ENCODE measurements at places on chromosomes 6 and 20.

DNA sequence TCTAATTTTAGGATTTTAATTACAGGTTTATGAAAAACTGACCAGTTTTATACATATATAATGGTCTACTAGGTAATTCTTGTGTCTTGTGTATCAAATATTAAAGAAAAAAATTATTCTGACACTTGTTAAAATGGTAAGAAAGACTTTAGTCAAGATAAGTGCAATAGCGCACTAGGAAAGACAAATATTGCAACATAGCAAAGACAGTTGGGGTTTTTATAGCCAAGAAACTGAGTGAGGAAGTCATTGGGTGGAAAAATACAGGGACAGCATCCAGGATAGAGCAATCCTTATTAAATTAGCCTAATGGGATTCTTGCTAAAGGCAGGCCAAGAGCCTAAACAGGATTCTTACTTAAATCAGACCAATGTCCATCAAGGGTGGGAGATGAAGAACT is 71.1 kb downstream of the ROS1 start:
- DNase-seq, result no peak

DNA sequence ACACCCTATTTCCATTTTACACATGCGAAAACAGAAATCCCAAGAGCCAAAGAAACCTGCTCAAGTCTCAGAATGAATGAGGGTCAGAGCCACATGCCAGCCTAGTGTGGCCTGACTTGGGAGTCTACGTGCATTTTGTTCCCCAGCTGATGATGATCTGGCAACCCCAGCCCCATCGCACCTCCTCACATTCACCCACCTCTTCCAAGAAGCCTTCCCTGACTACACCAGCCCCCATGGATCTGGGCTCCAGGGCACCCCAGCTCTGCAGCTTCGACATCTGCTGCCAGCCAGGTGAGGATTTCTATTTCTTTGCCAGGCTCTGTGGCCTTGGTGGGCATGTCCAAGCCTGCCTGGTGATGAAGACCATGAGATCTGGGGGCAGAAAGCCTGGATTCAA is 41.0 kb downstream of the ANGPT4 start:
- no peak for DNase-seq

GRCh38 chr20:3911956-3912355 is 22.8 kb downstream of the PANK2 start:
- no peak for DNase-seq

GRCh38 chr20:15359056-15359455 is 1021.6 kb upstream of the FLRT3 start:
- no peak for DNase-seq

GRCh38 chr6:49550492-49551077 is at the start of gene C6orf141:
Gene C6orf141 (plus strand): TSS chr6:49550668. CDS start chr6:49550793, 125 bp downstream.
- DNase-seq, result peak; percentile 17

DNA sequence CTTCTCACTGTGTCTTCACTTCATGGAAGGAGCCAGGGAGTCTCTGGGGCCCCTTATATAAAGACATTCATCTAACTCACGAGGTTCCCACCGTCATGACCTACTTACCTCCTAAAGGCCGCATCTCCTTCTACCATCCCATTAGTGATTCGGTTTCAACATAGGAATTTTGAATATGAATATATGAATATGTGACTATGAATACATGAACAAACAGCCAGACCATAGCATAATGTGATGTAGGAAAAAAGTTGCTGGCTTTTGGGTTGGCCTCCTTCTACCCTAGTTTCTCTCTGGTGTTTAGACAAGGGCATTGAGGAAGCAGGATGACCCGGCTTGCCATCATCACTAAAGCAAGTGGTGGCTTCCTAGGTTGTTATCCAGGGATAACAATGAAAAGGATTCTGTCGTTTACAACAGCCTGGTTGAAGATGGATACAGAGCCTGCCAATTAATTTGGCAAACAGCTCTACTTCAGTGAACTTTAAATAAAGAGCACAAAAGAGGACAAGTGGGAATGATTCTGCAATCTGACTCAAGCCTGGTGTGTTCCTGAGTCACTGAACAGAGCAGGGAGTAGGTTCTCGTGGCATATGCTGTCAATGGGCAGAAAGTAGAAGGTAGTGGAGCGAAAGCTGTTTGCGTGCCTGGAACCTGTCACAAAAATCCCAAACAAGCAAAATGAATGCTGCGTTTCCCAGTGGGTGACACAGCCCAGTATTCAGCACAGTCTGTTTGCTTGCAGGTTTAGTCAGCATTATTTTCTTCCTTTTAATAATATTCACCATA is 44.0 kb upstream of the DOK5 start:
- DNase-seq, result no peak

DNA sequence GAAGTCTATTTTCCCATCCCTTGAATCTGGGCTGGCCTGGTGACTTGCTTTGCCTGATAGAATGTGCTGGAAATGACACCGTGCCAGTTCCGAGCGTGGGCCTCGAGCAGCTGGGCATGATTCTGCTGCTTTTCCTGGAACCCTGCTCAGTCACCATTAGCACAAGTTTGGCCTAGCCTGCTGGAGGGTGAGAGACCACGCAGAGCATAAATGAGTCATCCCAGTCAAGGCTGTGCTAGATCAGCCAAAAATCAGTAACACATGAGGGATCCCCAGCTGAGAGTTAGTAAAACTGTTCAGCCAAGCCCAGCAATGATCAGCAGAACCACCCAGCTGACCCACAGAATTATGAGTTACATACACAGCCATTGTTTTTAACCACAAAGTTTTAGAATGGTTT is 74.8 kb upstream of the TOP1 start:
- no peak for DNase-seq

DNA sequence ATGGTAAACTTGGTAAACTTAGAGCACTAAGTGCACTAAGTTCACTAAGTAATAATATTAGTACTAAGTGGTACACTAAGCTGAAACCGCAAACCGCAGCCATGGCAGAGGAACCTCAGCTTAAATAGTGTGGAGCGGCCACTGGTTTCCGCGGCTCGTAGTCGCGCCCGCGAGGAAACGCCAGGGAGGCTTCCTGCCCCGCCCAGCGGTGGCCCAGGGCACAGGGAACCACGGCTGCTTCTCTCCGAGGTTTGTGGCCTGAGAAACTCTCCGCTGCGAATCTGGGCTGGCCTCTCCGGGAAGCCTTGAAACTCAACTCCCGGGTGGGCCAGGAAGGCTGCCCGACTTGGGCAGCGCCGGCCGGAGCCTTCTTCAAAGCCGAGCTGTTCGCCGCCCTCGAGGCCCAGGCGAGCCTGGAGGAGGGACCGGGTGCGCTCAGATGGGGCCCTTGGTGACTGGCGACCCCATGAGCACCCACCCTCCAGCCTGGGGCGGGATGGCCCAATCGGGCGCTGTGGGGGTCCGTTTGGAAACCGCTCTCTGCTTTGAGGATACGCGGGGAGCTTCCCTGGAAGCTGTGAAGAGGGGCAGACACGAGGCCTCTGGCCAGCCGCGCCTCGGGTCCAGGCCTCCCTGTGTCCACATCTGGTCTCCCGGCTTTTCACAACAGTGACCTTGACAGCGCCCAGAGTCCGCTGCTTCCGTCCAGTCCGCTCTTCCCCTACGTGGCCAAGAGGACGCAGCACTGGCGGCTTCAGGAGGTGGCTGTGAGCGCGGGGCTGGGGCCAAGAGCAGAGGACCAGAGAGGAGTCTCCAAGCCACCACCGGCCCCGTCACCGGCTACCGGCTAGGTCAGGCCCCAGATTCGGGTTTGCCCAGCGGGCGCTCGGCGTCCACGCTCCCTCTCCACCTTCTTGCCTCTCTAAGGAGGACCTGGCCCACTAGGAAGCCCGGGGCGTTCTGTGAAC is 25.4 kb upstream of the HLA-E start:
- DNase-seq, result peak; percentile 75

GRCh38 chr6:39188571-39188970 is 40.7 kb downstream of the KCNK5 start:
- peak; percentile 22 for DNase-seq

DNA sequence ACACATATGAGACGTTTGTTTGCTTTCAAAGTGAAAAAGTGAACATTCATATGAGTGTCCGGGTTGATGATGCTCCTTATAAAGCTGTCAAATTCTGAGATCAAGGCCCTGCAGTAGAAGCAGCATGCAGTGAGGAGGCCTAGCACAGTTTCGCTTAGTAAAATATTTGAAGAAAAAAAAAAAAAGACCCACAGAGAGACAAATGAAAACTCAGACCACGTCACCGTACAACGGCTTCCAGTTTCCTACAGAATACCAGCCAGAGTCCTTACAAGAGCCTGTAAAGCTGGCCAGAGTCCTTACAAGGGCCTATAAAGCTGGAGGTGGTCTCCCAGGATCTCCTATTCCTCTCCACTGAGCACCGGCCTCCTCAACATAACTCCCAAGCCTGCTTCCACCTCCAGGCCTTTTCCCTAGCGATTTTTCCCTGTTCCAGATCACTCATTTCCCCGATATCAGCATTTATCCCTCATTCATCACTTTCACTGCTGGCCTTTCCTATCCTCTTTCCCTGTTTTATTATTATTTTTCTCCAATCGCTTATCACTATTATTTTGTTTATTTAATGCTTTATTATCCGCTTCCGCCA is 1.5 kb upstream of the HMGN4 start:
- peak; percentile 64 for DNase-seq

DNA sequence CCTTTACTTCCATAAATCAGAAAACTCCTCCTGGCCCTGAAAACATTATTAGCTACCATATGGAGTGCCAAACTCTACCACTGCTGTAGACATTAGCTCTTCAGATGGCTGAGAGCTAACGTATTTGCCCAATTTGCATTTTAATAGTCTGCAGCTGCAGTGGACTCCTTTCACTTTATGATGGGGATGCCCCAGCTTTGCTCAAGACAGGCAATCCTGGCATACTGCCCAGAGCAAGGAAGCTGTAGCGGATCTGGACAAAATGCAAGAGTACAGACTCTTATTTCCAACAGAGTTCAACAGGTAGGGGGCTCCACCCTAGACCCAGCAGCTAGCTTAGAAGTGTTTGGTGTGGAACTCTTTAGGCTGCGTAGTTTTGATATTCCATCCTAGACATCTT is 246.7 kb downstream of the FOXC1 start:
- DNase-seq, result no peak

DNA sequence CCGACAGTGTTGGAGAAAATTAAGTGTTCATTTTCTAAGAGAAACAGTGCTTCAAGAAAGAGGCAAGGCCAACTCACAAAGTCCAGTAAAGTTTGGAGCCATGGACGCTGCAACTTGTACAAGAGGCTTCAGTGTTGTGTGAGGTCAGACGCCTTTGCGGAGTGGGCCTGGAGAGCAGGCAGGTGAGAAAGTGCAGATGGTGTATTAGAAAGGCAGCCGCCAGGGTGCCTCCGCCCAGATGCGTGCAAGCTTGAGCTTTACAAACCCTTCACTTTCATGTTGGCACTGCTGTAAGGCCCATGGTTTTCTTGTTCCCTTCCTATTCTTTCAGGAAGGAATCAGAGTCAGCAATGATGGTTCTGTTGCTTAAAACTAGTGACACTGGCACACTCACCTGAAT is 25.4 kb upstream of the EXOC2 start:
- DNase-seq, result no peak

DNA sequence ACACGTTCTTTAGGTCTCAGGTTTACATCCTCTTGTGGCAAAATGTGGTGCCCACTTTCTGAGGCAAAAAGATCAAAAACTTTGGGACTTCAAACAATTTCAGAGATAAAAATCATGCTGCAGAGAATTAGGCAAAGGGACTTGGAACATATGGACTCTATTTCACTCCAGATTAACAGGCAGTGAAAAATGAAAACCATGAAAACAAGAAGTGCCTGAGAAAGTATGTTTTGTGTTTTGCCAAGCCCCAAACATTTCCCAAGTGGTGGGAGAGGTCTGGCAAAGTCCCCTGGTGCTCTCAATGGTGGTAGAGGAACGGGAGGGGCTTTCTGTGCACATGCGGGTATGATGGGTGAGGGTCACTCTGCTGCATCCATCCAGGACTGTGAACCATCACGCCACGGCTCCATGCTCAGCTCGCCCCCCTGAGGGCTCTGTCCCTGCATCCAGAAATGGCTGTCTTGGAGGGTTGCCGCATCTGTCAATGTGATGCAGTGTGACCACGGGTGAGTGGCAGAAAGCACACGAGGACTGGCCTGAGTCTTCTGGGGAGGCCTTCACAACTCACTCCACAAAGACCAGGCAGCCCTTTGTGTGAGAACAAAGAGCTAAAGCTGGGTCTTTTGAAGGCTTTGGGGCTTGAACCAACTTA is 43.2 kb upstream of the TBC1D7 start:
- no peak for DNase-seq

- no peak for DNase-seq
Observed at GRCh38 chr20:36219671-36220220, 16.5 kb upstream of the AAR2 start.

- DNase-seq, result peak; percentile 44
Observed at GRCh38 chr20:60138256-60139220, 180.3 kb downstream of the CDH26 start.

DNA sequence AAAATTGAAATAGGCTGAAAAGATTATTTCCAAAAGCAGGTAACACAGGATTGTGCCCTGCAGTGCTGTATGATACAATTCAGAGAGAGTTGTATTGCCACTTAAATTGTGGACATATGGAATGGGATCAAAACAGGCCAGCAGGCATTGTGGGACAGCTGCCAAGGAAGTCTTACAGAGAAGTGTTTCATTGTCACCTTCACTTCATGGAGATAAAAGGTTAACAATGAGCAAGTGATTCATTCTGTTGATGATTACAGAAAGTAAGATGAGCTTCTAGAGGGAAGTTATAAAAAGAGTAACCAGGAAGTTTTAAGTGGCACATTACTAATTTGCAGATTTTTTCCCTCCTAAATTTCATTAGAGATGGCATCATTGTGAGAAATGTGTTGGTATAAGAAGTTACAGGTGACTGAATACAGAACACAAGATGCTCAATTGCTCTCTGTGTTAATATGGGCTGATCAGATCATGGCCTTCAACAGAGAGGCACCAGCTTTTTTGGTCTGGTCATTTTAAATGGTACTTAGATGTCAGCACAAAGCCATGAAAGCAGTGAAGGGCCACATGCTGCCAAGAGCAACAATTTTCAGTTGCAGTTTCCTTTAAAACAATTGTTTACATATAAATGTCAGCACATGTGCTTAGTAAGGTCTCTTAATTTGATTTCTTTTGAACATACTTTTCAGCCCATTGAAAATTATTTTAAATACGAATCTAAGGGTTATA is 402.5 kb upstream of the FKBP1C start:
- no peak for DNase-seq

GRCh38 chr6:95087394-95088097 is 489.8 kb upstream of the MANEA start:
- DNase-seq, result no peak

DNA sequence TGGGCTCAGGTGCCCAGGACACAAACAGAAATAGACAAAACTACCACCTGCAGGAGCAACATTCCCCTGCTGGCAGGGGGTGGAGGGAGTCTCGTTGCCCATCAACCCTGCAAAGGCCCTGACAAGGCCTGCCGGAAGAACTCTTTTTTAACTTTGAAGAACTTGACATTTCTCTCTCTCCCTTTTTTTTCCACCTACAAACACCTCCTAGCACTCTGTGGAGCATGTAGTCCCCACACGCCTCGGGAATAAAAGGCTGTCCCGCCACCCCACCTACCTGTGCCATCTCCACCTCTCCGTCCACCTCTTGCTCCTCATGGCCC is 54.8 kb downstream of the GNAS-AS1 start:
- DNase-seq, result no peak

DNA sequence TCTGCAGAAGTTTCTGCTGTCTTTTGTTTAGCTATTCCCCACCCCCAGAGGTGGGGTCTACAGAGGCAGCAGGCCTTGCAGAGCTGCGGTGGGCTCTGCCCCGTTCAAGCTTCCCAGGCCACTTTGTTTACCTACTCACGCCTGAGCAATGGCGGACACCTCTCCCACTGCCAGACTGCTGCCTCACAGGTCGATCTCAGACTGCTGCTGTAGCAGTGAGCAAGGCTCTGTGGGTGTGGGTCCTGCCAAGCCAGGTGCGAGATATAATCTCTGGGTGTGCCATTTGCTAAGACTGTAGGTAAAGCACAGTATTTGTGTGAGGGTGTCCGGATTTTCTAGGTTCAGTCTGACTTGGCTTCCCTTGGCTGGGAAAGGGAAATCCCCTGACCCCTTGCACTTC is 23.6 kb upstream of the ZNF337 start:
- DNase-seq, result no peak

Data from activated CD4-positive, alpha-beta T cell treated with anti-CD3 and anti-CD28 coated beads, Interleukin-2, amount 50 U/mL, for 48 hours (primary cell).